ENCODE measurements at places on chromosomes 3 and 15.

GRCh38 chr3:197782230-197782629 lies 8.8 kb upstream of the LRCH3 start:
- no peak for DNase-seq

DNA sequence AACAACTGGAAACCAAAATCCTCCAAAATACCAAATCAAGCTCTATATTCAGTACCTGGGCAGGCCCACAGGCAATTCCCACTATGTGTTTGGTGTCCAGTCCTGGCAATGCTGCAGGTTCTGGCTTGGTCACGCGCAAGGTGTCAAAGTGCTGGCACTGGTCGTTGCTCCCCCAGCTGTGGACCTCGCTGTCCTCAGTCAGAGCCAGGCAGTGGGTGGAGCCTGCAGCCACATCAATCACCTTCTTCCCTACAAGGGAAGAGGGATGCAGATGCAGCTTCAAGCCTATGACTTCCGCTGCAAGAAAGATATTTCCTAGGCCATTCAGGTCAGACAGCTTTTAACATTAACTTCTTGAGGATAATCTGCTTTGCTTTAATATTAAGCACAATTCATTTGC lies 61.3 kb downstream of the HERC2 start:
- no peak for DNase-seq

GRCh38 chr3:111531446-111531845 lies 10.6 kb upstream of the CD96 start:
- no peak for DNase-seq

DNA sequence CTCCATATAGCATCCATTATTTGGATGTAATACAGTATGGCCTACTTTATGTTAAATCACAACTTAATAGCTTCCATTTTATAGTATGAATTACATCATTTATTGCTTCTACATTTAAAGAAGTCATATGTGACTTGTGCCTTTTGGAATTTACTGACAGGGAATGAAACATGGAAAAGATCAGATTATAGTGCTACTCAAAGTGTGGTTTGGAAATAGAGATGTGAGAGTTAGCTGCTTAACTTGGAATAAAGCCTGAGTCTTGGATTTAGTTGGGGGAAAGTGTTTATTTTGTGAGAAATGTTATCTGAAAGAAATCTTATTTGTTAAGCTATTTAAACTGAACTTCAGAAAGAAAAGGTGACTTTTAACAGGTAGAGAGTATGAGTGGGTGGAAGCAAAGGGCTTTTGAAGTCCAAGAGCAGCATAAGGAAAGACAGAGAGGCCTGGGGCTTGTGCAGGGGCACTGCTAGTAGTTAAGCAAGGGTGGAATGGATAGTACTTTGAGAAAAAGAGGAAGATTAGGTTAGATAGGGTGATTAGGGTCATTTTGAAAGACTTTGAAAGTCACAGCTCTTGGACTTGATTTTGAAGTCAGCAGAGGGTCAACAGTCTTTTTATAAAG lies 60.5 kb downstream of the SLMAP start:
- no peak for DNase-seq

GRCh38 chr15:95620934-95621579 lies 709.4 kb upstream of the NR2F2 start:
- DNase-seq, result no peak

GRCh38 chr3:39122813-39123212 lies 15.3 kb downstream of the TTC21A start:
- DNase-seq, result no peak

GRCh38 chr3:13516760-13517135 lies 32.2 kb upstream of the FBLN2 start:
- DNase-seq, result no peak

- no peak for DNase-seq
These were observed 236.8 kb upstream of the TBC1D5 start for GRCh38 chr3:17979252-17979651.

- DNase-seq, result no peak
These were observed 43.0 kb upstream of the MEIS2 start for GRCh38 chr15:37143351-37143750.

GRCh38 chr15:52496175-52496574 lies 32.5 kb downstream of the MYO5A start:
- DNase-seq, result no peak
